ENCODE measurements at places on chromosomes 5 and 9.

- no peak for DNase-seq
These were observed 105.2 kb downstream of the ZNF608 start for GRCh38 chr5:124641154-124641792.

DNA sequence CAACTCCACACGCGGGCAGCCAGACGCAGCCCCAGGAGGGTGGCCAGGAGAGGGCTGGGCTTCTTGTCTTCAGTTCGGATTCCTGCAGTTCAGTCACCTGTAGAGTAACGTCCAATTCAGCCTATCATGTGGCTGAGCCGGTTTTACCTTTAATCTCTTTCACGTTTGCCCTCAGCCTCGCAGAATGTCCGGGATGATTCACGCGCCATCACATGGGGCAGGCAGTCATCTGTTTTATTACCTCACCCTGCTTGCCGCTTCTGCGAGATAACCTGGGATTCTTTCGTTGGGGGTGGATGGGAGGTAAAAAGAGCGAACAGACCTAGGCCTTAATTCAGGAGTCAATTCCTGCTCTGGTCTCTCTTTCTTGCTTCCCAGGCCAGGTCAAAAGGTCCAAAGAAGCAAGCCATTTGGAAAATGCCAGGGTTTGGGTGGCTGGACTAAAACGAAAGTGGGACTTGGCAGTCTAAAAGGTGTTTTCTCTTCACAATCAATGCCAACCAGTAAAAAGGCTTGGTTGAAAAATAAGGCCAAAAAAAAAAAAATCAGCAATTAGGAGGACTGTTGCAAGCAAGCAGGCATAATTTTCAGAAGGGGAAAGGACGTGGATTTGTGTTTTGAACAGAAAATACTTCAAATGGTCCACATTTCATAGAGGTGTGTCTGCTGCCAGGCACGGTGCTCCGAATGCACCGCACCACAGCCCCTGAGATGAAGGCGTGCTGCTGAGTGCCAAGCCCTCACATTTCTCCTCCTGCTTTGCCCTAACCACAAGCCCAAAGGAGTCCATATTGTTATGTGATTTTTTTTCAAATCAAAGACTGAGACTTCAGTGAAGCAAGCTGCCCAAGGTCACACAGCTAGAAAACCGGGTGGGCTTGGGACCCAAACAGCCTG, 2.8 kb upstream of the WWC1 start:
- DNase-seq: no peak

- no peak for DNase-seq
These were observed 77.7 kb downstream of the STK10 start for GRCh38 chr5:172110260-172110815.

DNA sequence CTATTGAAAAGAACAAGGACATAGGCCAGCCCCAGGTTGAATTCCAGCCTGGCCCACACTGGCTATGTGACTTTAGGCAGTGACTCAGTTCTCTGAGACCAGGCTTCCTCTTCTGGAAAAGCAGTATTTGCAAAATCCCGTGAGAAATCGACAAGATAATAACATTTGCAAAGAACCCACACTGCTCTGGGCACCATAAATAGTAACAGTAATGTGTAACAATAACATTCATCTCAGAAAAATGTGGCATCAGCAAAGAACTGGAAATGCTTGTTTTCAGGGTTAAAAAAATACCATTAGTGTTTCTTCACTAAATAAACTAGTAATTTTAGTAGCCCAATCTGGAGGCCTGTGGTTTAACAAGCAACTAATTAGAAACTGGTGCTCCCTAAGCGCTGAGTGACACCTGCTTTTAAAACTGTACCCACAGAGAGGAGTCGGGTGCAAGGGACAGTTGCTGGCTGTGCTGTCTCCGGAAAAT, 148.4 kb downstream of the TTLL11 start:
- DNase-seq: no peak

DNA sequence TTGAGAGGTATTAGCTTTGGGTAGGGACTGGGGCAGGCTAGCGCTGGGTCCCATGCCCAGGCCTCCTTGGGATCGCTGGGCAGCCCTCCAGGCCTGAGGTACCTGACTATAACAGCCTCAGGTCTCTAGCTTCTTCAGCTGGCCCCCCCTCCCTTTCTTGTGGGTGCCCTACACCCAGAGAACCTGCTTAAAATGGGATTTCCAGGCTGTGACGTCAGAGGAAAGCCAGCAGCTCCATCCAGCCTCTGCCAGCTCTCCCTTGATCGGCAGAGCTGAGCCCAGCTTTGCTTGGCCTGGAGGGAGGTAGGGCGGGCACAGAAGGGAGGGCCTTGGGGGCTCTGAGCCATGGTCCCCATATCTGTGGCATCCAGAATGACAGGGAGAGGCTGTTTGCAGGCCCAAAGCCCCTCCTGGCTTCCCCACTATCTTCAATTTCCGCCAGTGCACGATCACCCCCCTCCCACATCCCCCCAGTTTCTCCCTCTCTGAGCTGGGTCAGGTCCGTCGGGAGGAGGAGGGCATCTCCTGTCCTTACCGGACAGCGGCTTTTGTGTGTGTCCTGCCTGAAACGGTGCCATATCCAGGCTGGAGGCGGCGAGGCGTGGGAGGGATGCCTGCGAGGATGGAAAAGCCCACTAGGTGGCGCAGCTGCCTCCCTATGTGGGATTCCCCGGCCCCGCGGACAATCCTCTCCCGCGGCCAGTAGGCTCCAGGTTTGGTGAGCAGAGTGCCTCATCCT, 10.8 kb downstream of the REEP2 start:
- peak; percentile 38 for DNase-seq

GRCh38 chr5:84605241-84605640, 220.6 kb upstream of the EDIL3 start:
- DNase-seq: no peak

DNA sequence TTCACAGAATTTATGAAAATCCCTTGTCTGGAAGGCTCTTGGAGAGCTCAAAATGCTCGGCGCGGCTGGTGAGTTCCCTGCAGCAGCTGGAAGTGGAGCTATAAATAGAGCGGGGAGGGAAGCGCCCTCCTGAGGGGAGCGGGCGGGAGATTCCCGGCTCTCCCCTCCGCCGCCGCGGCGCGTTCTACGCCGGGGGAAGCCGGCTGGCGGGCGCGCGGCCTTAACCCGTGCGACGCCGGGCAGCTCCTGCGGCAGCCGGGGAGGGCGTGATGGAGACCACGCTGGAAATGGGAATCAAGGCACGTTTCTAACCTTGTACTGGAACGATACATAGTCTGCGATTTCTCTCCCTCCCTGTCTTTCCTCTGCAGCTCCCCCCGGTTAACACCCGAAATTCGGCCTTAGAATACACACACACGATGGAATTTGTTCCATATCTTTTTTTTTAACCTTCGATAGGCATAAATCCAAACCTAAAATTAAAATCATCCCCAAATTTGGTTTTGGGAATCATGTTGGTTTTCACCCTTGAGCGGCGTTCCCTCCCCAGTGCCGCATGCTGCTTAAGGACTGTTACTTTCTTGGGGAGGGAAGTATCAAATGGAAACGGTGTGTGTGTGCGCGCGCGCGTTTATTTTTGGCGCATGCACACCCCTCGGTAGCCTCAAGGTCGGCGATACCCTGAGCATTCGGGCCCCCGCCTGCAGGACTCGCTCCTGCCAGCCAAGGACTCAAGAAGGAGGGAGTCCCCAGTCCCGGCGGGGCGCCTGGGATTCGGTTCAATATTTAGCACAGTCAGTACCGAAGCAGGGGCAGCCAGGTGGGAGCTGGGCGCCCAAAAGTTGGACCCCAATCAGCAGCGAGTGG, 306.3 kb upstream of the KCNN2 start:
- DNase-seq: peak; percentile 83

- no peak for DNase-seq
These were observed 179.2 kb downstream of the FGF18 start for GRCh38 chr5:171598641-171599152.

DNA sequence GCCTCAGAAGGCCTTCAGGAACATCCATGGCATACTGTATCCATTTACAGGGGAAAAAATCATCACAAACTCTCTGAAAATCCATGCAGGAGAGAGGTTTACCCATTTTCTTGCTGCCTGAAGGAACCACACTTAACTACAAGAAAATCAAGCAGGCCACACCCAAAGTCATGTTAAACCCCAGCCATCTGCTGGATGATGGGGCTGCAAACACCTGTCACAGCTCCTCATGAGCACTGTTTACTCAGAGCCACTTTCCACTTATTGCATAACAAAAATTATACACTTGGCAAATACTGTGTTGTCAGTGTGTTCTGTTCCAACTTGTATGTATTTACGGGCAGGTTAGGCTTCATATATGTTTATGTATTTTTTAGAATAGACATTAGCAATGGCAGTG, 35.8 kb downstream of the PPIC start:
- DNase-seq: peak; percentile 87
